T-helper 2 cell treated with Interferon-gamma antibody and Interleukin-4, amounts not matched to agents 5 μg/mL and 100 μg/mL, for 36 hours (primary cell): ENCODE measurements at places on chromosomes 1 and 21.

GRCh38 chr1:204151552-204152309 lies at the start of gene ETNK2:
Gene ETNK2 (minus strand): TSS chr1:204152044. CDS start chr1:204151852, 192 bp downstream.
- no peak within 1 kb of the TSS for H3K27ac ChIP-seq
- no peaks in the 10 kb centered on the region for H3K4me1 ChIP-seq
- DNase-seq, result peak; percentile 50
- peak within 1 kb of the TSS; percentile 62 for H3K4me3 ChIP-seq

DNA sequence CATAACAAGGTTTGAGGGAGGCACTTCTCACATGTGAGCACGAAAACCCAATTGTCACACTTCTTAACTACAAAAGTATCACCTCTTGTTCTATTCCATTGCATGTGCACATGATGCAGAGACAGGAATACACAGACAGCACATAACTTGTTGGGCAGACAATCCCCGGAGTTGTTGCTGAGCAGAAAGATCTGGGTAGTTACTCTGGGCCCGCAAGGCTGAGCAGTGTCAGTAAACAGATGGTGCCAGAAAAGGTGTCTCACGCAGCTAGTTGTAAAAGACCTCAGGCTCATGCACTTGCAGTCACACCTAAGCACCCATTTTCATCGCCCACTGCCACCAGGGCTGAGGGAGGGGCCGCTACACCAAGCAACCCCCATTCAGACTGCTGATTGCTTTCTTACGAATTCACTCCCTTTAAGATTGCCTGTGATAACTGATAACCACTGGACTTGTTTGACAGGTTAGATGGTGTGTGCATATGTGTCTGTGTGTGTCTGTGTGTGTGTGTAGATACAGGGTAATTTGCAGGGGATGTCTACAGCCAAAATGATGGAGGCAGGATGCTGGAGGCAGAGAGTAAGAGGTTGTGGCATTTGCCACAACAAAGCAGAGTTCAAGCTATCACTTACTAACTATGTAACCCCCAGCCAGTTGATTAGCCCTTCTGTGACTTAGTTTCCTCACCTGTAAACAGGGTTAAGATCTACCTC lies 4.2 kb downstream of the LGR6 start:
- H3K4me3 ChIP-seq, result no peak overlapping the region
- peaks cover 12% of the 10 kb centered on the region for H3K4me1 ChIP-seq
- H3K27ac ChIP-seq, result no peak overlapping the region
- H3K36me3 ChIP-seq, result no peaks in the 10 kb centered on the region

DNA sequence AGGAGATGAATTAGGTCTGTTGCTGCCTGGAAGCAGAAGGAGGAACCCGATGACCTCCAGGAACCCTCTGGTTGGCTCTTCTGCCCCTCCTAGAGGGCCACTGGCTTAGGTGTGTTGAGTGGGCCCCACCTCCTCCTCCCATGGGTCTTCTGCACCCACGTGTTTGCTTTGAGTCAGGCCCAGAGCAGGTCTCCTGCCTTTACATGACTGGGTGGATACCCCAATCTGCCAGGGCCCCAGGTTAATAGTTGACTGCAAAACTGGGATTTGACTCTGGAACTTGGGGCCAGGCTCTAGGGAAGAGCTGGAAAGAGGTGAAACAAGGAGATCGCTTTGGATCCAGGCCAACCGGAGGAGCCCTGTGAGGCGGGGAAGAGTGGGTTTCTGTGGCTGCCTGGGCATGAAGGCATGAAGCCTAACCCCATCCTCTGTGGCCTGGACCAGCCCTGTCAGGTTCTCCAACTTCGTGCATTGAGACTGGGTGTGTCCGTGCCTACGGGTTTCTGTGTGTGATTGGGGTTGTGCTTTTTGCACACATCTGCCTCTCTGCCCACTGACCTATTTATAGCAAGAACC lies 7.8 kb upstream of the LAD1 start:
- no peak overlapping the region for H3K27ac ChIP-seq
- H3K27me3 ChIP-seq, result no peaks in the 10 kb centered on the region
- H3K4me3 ChIP-seq, result no peak overlapping the region

- no peaks in the 10 kb centered on the region for H3K27me3 ChIP-seq
- H3K36me3 ChIP-seq, result no peaks in the 10 kb centered on the region
- H3K27ac ChIP-seq, result no peak overlapping the region
- no peak for DNase-seq
- no peaks in the 10 kb centered on the region for H3K4me1 ChIP-seq
Observed at GRCh38 chr21:10616535-10616934, 95.2 kb downstream of the TPTE start.

DNA sequence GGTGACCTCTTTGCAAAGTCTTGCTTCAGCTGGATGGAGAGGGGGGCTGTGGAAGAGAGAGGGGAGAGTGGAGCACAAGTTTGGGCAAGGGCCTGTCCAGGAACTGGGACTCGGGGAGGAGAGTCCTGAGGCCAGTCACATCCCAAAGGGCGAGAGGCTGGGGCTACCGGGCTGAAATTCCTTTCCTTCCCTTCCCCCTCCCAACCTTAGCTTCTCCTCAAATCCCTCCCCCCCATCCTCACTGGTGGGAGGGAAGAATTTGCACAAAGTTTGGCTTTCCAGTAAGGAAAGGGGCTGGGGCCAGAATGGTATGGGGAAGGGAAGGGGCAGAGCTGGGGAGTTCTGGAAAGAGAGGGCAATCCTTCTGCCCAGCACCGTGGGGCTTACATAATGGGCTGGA lies 854 bp downstream of the CNTN2 start:
- no peak for DNase-seq
- H3K4me3 ChIP-seq, result no peak overlapping the region
- peaks cover 56% of the 10 kb centered on the region for H3K27me3 ChIP-seq
- no peaks in the 10 kb centered on the region for H3K4me1 ChIP-seq
- H3K27ac ChIP-seq, result no peak overlapping the region
